Activated T-cell treated with anti-CD3 and anti-CD28 coated beads, Interleukin-2, amount 50 U/mL, for 72 hours (primary cell): ENCODE measurements at places on chromosomes 5 and 9. TPM values are rescaled to one million over a fixed set of nuclear protein-coding genes. Genes with fewer than 3 reads are reported as not detected.

DNA sequence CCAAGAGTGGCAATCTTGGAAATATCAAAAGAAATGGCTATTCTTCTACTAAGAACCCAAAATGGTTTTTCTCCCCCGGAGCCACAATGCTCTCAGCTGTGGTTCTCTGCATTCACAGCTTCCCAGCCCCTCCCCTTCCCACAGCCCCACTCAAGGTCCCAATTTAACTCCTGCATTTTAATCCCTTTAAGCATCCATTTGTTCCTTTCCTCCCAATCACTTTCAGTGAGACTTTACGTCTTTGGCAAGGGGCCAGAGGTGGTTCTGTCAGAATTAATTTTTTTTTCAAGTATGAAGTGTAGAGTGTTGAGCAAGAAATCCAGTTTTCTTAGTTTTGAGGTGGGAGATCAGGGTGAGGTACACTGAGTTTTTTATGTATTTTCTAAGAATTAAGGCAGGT is 256.9 kb downstream of the GLIS3 start:
- no peak overlapping the region for H3K27ac ChIP-seq
- H3K4me1 ChIP-seq: no peaks in the 10 kb centered on the region
- H3K27me3 ChIP-seq: peaks cover 22% of the 10 kb centered on the region
- DNase-seq: no peak
- no peak overlapping the region for H3K4me3 ChIP-seq
- H3K36me3 ChIP-seq: no peaks in the 10 kb centered on the region

GRCh38 chr5:132008961-132009680 is 2.3 kb downstream of the ACSL6 start:
- H3K4me1 ChIP-seq: peaks cover 26% of the 10 kb centered on the region
- DNase-seq: no peak
- no peak overlapping the region for H3K4me3 ChIP-seq
- H3K27ac ChIP-seq: no peak overlapping the region

DNA sequence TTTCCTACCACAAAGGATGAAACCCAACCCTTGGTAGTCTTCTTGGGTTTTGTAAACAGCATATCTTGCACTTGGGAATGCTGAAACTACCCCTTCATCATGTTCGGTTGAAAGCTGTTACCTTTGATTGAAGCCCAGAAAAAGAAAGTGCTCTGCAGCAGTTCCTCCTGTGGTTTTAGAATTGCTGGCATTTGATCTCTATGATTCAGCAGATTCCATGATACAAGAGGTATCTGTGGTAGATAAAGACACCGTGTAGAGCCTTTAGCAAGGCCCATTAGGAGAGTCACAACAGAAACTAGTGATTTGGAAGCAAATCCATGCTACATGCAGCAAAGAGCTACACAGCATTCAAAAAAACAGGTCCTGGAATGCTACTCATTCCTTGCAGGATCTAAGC is 557.0 kb downstream of the TLE1 start:
- H3K4me3 ChIP-seq: no peak overlapping the region
- no peaks in the 10 kb centered on the region for H3K27me3 ChIP-seq
- H3K36me3 ChIP-seq: no peaks in the 10 kb centered on the region
- no peak overlapping the region for H3K27ac ChIP-seq

GRCh38 chr5:15983392-15983791 is 196.2 kb downstream of the MARCHF11 start:
- DNase-seq: no peak
- no peaks in the 10 kb centered on the region for H3K4me1 ChIP-seq
- no peaks in the 10 kb centered on the region for H3K27me3 ChIP-seq
- no peak overlapping the region for H3K27ac ChIP-seq
- no peak overlapping the region for H3K4me3 ChIP-seq

DNA sequence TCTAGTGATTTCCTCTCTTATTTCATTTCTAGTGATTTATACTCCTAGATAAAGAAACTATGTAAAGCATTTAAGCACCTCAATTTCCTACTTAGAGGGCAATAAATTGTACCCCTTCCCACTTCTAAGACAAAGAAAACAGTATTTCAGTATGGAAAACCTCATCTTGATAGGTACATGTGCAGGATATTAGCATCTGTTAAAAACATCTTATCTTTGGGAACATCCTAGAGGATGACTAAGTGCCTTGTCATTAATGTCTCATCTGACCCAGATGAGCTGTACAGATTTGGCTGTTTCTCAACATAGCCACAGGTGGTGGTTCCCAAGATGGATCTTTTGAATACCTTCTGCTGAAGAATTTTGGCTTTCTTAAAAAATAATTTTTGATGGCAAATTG is 5.7 kb downstream of the MEGF10 start:
- H3K4me1 ChIP-seq: peaks cover 1% of the 10 kb centered on the region
- DNase-seq: no peak
- peaks cover 58% of the 10 kb centered on the region for H3K27me3 ChIP-seq
- no peak overlapping the region for H3K27ac ChIP-seq

GRCh38 chr9:78122631-78123030 is 91.0 kb upstream of the GNAQ start:
- no peaks in the 10 kb centered on the region for H3K27me3 ChIP-seq
- peaks cover 1% of the 10 kb centered on the region for H3K36me3 ChIP-seq
- DNase-seq: no peak
- no peak overlapping the region for H3K27ac ChIP-seq

GRCh38 chr9:82132024-82132423 is 143.5 kb downstream of the SPATA31D1 start:
- H3K27me3 ChIP-seq: no peaks in the 10 kb centered on the region
- H3K4me3 ChIP-seq: no peak overlapping the region
- no peaks in the 10 kb centered on the region for H3K4me1 ChIP-seq

DNA sequence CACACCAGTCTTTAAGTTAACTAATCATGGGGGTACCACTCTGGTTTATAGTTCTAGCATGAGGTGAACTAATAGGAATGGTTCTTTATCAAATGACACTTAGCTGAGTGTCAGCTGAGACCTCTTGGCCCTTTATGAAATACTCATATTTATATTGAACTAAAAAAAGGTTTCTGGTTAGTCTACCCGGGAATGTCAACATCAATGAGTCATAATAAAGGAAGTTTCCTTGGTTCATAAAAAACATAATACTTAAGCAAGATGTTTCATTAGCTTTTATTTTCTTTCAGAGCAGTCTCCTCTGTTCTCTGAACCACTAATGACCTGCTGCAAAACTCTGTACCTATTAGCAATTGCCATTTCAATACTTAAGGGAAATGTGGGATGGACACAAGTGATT is 13.7 kb downstream of the DAB2 start:
- no peaks in the 10 kb centered on the region for H3K4me1 ChIP-seq
- peaks cover 22% of the 10 kb centered on the region for H3K27me3 ChIP-seq
- H3K4me3 ChIP-seq: no peak overlapping the region

DNA sequence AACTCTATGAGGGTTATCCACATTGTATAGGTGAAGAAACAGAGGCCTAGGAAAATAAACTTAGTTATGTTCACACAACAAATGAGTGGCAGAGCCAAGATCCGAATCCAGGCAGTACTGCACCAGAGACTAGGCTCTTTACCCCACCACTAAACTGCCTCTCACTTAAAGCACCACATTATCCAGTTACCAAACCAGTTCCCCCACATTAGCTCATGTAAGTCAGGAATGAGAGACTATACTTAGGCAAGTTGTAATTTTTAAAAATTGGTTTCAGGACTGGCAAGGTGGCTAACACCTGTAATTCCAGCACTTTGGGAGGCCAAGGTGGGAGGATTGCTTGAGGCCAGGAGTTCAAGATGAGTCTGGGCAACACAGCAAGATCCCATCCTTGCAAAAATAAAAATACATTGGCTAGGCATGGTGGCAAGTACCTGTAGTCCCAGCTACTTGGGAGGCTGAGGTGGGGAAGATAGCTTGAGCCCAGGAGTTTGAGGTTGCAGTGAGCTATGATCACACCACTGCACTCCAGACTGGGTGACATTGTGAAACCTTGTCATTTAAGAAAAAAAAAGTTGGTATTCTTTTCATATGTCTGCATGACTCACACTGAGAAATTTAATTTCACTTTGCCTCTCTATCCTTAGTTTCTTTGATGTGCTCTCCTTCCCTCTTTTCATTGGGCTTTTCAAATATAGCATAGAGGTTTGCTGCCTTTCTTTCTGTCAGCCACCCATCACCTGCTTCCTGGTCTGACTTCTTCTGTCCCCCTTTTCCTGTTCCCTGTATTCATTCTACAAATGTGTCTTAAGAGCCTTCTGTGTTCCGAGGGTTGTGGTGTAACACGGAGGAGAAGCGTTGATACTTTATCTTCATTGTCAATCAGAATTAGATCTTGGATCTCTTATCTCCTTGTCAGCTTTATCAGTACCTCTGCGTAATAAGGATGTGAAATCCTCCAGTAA is 64.7 kb downstream of the ERMP1 start:
- H3K4me3 ChIP-seq: peak overlapping the region; percentile 53
- peak; percentile 14 for DNase-seq
- H3K27me3 ChIP-seq: no peaks in the 10 kb centered on the region
- peaks cover 45% of the 10 kb centered on the region for H3K36me3 ChIP-seq
- H3K27ac ChIP-seq: peak overlapping the region; percentile 12
- peaks cover 35% of the 10 kb centered on the region for H3K4me1 ChIP-seq

GRCh38 chr9:95515272-95516113 is 1.3 kb downstream of the PTCH1 start:
- peaks cover 40% of the 10 kb centered on the region for H3K4me1 ChIP-seq
- H3K36me3 ChIP-seq: peaks cover 6% of the 10 kb centered on the region
- no peak overlapping the region for H3K27ac ChIP-seq

DNA sequence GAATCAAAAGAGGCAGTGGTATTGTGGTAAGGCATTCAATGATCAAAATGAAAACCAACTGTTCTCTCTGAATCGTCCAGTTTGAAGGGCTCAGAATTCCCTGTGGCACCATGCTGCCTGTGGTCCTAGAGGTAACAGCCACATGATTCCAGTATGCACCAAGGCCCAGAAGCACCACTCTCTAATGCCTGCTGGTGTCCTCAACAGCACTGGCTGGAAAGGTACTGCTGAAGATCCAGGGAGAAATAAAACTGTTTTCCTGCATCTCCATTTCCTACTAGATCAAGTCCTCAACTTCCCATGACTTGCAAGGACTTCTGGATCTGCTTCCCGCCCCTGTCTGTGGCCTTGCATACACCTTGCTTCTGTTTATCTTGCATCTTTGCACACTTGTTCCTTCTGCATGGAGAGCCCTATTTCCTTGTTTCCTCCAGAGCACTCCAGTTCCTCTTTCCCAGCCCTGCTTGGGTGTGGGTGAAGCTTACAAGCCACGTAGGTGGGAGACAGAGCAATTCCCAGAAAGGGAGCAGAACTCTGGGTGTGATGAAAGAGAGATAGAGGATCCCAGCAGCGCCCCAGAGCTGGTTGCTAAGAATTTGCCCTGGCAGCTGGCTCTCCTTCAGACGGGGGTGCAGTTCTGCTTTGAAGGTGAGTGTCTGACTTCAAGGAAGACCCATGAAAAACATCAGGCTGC is 41.0 kb upstream of the EQTN start:
- H3K27me3 ChIP-seq: no peaks in the 10 kb centered on the region
- DNase-seq: no peak
- H3K4me3 ChIP-seq: no peak overlapping the region

DNA sequence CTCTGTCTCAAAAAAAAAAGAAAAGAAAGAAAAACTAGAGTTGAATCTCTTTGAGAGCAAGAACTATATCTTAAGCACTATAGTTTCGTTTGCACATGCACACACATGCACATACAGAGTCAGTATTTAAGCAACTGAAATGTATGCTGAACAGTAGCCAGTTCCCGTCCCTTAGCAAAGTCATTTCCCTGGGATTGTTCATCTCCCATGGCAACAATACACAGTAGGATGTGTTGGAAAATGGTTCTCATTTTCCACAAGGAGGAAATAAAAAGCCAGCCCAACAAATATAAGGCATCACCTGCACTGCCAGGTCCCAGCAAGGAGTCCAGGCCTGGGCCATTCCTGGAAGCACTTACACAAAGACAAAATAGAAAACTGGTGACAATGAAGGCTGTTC is 4.2 kb upstream of the ZNF346 start:
- H3K4me1 ChIP-seq: peaks cover 14% of the 10 kb centered on the region
- H3K27ac ChIP-seq: no peak overlapping the region
- no peaks in the 10 kb centered on the region for H3K27me3 ChIP-seq
- no peak overlapping the region for H3K4me3 ChIP-seq
- no peak for DNase-seq

GRCh38 chr9:137379761-137380161 is 43.2 kb downstream of the EXD3 start:
- H3K27me3 ChIP-seq: no peaks in the 10 kb centered on the region
- no peak overlapping the region for H3K4me3 ChIP-seq
- no peaks in the 10 kb centered on the region for H3K36me3 ChIP-seq
- DNase-seq: no peak

GRCh38 chr5:51652980-51653379 is 269.7 kb downstream of the ISL1 start:
- no peak for DNase-seq
- no peaks in the 10 kb centered on the region for H3K4me1 ChIP-seq
- no peaks in the 10 kb centered on the region for H3K36me3 ChIP-seq
- H3K27me3 ChIP-seq: no peaks in the 10 kb centered on the region
- no peak overlapping the region for H3K27ac ChIP-seq

DNA sequence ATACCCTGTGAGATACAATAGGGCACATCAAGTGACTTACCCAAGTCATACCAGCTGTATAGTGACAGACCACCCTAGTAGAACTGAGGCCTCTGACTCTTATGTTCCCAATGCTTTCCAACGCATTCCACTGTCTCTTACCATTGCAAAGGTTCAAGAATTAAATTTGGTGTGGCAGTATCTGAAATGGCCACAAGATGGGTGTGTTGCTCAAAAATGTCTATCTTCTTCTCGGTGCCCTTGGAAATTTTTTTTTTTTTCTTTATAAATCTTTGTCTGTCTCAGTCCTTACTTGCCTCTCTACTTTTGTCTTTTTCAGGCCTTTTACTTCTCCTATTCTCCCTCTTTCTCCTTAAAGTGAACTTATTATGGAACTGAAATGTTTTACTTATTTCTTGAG is 48.4 kb downstream of the GPR21 start:
- no peak overlapping the region for H3K27ac ChIP-seq
- no peak overlapping the region for H3K4me3 ChIP-seq
- H3K36me3 ChIP-seq: peaks cover 7% of the 10 kb centered on the region
- H3K4me1 ChIP-seq: peaks cover 6% of the 10 kb centered on the region
- H3K27me3 ChIP-seq: no peaks in the 10 kb centered on the region
- peak; percentile 7 for DNase-seq

Gene CD274
- total RNA-seq: 16.4 TPM

Gene PPP3R2
- not detected for total RNA-seq

Gene PHF24
- total RNA-seq: 1.1 TPM

Gene ASPN
- not detected for total RNA-seq

Gene RAD1
- 43.8 TPM for total RNA-seq

Gene OR1N2
- not detected for total RNA-seq

Gene DPP7
- 158 TPM for total RNA-seq

Gene CDKN2B
- total RNA-seq: 1.3 TPM

Gene C5orf34
- total RNA-seq: 21.7 TPM

Gene GADD45G
- 6.0 TPM for total RNA-seq
